ENCODE measurements at places on chromosomes 16 and 17. TPM values are rescaled to one million over a fixed set of nuclear protein-coding genes. Genes with fewer than 3 reads are reported as not detected.

AANAT gene
- total RNA-seq: not detected

KRTAP2-1 gene
- total RNA-seq: not detected

SMIM5 gene
- total RNA-seq: 20.7 TPM

PDILT gene
- not detected for total RNA-seq

DNA sequence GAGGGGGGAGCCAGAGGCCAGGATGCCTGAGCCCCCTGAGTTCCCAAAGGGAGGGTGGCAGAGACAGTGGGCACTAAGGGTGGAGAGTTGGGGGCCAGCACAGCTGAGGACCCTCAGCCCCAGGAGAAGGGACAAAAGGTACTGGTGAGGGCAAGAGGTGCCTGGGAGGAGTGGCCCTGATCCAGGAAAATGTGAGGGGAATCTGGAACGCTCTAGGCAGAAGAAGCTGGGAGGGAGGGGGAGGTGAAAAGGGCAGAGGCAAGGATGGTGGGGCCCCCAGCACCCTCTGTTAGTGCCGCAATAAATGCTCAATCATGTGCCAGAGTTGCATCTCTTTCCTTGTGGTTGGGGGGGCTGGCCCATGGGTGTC, 1.1 kb downstream of the TCAP start:
- no peak for DNase-seq

GRCh38 chr16:56192986-56193945, 2.0 kb downstream of the GNAO1 start:
- DNase-seq: no peak

DNA sequence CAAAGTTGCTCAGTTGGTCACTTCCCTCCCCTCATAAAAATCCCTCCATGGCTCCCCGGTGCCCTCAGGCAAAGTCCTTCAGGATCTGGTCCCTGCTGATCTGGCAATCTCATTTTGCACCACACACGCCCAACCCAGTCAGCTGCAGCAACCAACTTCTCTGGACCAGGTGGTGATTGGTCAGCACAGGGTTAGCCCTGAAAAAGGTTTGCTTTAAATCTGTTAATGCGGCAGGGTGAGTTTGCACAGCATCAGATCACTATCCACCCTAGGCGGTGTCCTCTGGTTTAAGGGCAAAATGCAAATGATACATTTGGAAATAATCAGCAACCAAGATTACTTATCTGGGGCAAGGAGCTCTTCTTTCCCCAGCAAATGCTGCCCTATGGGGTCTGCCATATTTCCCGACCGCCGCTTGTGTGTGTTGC, 42.9 kb upstream of the TNRC6C start:
- DNase-seq: no peak

- DNase-seq: no peak
Observed at GRCh38 chr16:1871974-1872635, at the start of gene MEIOB. Gene MEIOB, minus strand, starts transcription at chr16:1872164. Its CDS starts 3,989 bp downstream, at chr16:1868175.

GRCh38 chr16:53111078-53111791, 56.4 kb downstream of the CHD9 start:
- no peak for DNase-seq

GRCh38 chr16:57361404-57361803, 2.8 kb downstream of the CCL22 start:
- DNase-seq: no peak

DNA sequence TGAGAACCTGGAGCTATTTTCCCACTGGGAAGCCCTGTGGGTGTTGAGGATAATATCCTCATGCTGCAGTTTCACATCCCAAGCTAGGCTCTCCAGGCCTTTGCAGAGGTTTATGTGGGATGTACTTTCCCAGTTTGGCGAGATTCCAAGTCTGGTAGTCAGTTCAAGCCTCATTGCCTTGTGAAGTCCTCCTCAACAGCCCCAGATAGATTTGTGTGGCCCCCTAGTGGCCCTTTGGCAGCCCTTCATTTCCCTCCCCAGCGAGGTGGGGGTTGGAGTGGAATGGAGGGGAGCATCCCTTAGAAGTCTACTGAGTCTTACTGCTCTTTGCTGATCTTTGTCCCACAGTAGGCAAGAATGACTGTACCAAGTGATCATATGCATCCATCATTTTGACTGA, 137.9 kb downstream of the CDH11 start:
- no peak for DNase-seq

DNA sequence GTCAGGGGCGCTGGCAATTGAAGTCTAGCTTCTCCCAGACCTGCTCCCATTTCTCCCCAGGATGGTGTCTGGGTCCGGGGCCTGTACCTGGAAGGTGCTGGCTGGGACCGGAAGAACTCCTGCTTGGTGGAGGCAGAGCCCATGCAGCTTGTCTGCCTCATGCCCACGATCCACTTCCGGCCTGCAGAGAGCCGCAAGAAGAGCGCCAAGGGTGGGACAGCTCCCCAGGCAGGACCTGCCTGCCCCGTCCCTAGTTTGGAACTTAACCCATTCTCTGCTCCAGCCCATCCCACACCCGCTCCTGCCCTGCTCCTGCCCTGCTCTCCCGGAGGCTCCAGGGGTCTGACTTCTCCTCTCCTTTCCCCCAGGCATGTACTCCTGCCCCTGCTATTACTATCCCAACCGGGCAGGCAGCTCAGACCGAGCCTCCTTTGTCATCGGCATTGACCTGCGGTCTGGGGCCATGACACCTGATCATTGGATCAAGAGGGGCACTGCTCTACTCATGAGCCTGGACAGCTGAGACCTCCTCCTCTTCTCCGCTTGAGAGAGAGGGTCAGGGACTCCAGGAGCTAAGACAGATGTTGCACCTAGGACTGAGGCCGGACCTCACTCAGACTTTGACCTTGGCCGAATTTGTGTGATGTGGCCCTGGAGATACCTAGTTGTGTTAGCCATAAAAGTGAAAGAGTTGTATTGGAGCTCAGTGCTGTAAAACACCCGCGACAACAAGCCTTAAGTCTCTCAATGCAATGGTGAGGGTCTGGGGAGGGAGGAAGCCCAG, 814 bp upstream of the KDM6B start:
- peak; percentile 59 for DNase-seq

DNA sequence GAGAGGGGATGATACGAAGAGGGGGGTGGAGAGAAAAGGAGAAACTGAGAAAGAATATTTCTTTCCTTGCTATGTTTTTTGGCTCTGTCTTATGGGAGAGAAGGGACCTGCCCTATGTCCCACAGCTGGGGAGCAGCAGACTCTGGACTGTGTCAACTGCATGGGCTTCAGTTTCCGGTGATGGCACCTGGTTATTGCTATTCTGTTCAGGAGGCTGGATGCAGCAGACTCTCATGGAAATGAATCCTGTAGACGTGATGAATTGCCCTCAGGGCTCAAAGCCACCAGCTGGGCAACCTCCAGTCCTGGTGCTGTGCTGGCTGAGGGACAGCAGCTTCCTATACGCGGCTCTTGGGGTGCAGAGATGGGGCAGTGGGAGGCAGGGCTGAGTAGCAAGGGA, 121.2 kb downstream of the HAPSTR1 start:
- no peak for DNase-seq

GRCh38 chr17:6184508-6184907, 114.3 kb downstream of the WSCD1 start:
- DNase-seq: no peak

DNA sequence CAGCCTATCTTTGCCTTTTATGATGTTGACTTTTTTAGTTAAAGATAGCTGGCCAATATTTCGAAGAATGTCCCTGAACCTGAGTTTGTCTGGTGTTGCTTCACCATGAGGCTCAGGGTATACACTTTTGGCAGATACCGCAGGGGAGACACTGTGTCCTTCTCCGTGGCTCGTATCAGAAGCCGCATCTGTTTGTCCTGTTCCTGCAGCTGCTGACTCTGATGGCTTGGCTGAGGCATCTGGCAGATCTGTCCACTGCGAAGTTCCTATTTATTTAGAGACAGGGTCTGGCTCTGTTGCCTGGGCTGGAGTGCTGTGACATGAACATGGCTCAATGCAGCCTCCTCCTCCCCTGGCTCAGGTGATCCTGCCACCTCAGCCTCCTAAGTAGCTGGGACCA, 93.5 kb downstream of the CRISPLD2 start:
- no peak for DNase-seq

DNA sequence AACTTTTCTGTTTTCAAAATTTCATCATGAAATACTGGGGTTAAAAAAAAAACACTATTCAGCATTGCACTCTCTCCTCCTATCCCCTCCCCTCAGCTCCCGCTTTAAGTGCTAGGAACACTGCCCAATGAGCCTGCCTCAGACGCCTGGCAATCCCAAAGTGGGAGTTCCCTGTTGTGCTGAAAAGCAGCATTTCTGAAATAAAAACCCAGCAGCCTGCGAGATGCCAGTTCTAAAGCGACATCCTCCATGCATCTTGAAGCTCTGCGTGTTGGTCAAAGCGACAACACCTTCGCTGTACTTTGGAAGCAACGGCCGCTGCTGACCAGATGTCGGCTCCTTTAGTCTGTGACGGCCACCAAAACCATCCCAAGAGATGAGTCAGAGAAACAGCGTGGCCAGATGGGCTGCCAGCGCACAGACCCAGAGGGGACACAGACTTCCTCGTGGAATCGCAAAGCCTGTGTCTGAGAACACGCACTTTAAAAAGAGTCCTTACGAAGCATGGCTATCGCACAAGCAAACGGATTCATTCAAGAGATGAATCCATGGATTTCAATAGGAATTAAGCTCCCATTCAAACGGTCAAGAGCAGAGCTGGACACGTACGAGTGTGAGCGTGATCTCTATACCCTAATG, 32.8 kb downstream of the FBXO31 start:
- DNase-seq: no peak

- DNase-seq: no peak
Observed at GRCh38 chr17:36901506-36901905, 35.8 kb upstream of the LHX1 start.

- DNase-seq: no peak
Observed at GRCh38 chr16:9580025-9580424, 488.6 kb downstream of the HAPSTR1 start.

- peak; percentile 88 for DNase-seq
Observed at GRCh38 chr16:4795181-4795827, at the start of gene SMIM22. Gene SMIM22, plus strand, starts transcription at chr16:4795369. Its CDS starts 366 bp downstream, at chr16:4795735.

DNA sequence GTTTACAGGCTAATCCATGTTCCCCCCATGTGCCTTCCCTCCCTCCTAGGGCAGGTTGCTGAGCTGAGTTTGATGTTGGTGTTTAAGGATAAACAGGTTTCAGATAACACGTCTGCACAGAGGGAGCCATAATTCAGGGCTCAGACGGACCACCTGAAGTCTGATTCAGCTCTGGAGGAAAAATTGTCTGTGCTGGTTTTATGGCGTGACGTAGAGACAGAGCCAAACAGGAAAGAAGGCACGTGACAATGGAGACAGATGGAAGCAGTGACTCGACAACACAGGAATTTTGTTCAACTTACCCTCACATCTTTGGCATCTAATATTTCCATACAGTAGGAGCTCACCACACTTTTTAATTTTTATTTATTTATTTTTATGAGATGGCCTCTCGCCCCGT, 10.7 kb upstream of the USP10 start:
- no peak for DNase-seq

DNA sequence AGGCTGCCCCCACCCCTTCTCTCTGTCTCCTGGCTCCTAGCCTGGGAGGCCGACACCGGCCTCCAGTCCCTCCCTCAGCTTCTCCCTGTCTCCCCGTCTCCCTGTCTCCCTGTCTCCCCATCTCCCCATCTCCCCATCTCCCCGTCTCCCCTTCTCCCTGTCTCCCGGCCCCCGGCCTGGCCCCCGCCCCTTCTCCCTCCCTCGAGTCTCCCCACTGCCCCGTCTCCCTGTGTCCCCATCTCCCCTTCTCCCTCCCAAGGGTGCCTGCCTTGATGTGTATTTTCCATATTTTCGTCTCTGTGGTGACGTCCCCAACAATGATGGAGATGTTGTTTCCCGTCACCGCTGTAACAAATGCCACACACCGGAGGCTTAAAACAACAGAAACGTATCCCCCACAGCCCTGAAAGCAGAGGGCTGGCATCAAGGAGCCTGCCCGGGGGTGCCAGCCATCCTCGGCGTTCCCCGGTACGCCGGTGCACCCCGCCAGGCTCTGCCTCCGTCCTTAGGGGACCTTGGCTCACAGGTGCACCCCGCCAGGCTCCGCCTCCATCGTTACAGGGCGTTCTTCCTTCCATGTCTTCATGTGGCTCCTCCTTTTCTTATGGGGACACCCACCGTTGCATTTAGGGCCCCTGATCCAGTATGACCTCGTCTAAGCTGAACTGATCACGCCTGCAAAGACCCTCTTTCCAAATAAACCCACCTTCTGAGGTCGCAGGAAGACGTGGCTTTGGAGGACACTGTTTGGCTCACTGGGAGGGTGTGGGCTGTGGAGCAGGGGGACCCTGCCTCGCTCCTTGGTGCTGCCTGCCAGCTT, 151.6 kb downstream of the NPIPB11 start:
- no peak for DNase-seq

DNA sequence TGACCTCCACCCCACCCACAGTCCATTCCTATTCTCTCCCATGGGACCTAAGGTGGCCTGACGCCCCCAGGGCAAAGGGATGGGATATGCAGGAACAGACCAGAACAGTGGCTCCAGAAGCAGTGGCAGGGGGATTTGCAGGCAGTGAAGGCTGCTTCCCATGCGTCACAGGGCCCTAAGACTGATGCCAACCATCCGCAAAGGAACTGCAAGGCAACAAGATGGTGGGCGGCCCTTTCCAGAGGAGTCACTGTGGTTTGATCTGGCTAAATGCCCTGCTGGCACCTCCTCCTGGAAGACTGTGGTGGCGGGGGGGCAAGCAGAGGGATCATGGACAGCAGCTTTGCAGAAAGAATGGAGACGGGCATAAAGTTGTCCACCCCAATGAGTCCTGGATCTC, 4.4 kb upstream of the SLC39A11 start:
- no peak for DNase-seq

- no peak for DNase-seq
Observed at GRCh38 chr17:83053739-83054451, 25.5 kb upstream of the METRNL start.
